ENCODE measurements at places on chromosomes 6 and 20.
A peak's percentile ranks its signal among the peaks of the same experiment; 100 is the strongest.

DNA sequence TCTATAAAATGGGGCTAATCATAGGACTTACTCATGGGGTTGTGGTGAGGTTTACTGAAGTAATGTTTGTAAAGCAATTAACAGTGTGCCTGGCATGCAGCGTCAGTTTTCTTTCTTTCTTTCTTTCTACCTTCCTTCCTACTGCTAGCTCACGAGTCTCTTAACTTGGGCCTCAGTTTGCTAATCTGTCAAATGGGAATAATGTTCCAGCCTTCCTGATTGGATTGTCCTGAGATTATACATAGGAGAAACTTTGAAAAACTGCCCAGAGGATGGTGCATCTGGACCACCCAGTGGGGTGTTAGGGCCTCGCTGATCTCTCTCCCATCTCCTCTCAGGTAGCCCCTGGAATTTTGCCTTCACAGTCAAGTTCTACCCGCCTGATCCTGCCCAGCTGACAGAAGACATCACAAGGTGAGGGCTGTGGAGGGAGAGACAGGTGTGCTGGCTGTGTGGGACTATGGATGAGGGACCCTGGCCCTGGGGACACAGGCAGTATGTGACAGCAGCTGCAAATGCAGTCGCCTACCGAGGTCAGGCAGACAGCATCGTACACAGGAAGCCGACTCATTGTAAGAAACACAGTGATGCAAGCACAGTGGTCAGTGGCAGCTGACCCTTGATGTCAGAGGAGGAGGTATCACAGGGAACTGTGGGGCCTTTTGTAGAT is 27.5 kb downstream of the EPB41L1 start:
- DNase-seq = no peak

- DNase-seq = peak; percentile 20
Measured at GRCh38 chr6:110589865-110590513, 113.6 kb upstream of the SLC22A16 start.

GRCh38 chr6:12289365-12289919 is 719 bp upstream of the EDN1 start:
- DNase-seq = peak; percentile 69

DNA sequence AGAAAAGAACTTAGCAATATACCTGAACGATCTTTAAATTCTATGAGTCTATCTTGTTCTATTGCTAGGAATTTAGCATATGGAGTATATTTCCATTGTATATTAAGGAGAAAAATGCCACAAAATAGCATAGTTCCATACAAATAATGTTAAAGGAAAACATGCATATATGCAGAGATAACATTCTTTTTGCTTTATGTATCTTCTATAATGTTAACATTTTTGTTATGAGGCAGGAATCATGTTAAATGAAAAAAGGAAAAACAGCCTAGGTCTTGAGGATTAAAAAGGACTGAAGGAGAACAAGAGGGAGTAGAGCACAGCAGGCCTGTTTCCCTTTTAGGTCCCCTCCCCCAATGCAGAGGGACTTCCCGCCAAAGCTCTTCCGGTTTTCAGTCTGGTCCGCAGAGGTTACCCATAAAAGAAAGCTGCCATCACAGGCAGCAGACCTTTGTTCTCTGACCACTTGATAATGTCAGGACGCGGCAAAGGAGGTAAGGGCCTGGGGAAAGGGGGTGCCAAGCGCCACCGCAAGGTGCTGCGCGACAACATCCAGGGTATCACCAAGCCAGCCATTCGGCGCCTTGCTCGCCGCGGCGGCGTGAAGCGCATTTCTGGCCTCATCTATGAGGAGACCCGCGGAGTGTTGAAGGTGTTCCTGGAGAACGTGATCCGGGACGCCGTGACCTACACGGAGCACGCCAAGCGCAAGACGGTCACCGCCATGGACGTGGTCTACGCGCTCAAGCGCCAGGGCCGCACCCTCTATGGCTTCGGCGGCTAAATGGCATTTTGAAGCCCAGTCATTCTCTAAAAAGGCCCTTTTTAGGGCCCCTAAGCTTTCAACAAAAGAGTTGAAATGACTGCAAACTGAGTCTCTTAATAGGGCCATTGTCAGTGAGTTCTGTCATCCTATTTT is 108.4 kb upstream of the PRSS16 start:
- DNase-seq = peak; percentile 94

DNA sequence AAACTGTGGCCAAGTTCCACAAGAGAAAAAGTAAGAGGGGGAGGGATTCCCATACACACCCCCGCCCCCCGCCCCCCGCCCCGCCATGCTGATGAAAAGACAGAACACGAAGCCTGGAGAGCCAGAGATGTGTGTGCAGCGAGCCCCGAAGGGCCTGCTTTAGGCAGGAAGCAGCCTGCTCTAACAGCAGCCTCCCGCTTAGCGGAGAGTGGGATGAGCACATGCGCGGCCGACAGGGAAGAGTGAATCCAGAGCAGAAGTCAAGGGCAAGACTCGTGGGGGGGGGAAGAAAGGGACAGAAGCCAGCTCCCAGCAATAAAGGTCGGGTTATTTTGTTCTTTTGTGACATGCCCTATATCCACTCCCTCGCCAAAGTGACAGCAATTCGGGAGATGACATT is 67.2 kb upstream of the PTGIS start:
- no peak for DNase-seq

- DNase-seq = no peak
Measured at GRCh38 chr20:17859002-17859615, 109.5 kb downstream of the SNX5 start.
